ENCODE measurements at places on chromosomes 7 and 10.

DNA sequence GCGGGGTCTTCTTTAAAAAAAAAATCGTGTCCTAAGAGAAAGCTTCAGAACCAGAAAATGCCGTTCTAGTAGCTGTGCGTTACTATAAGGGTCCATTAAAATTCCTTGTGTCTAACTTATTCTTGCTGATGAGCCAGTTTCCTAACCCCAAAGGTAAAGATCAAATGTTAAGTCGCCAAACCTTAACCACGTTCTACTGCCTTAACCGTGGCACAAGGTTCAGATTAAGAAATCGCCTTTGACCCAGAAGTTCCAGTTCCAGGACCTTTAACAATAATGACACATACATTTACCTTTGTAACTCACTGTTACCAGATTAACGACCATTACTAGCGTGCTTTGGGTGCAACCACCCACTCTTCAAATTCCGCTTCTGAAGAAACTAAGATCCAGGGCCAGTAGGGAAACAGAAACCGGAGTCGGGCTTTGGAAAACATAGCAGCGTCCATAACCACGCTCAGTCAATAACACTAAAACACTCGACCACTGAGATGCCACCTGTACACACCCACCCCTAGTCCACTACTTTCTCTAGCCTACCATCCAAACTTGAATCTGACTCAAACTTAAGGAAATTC, 620 bp downstream of the BET1 start:
- peak; percentile 8 for DNase-seq

DNA sequence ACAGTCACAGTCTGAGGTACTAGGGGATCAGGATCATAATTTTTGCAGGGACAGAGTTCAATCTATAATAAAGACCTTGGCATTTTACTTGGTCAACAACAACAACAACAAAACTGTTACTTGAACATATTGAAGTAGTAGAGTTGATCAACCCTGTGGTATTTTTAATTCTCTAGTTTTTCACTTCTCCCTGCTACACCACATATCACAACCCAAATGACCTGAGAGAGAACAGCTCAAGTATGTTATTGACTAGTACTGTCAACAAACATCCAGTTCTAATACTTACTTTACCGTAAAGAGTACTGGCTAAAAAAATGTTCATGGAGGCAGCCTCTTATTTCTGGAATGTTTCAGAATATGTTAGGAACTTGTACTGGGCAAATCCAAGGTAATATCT, 90.5 kb upstream of the FAM3C start:
- no peak for DNase-seq

DNA sequence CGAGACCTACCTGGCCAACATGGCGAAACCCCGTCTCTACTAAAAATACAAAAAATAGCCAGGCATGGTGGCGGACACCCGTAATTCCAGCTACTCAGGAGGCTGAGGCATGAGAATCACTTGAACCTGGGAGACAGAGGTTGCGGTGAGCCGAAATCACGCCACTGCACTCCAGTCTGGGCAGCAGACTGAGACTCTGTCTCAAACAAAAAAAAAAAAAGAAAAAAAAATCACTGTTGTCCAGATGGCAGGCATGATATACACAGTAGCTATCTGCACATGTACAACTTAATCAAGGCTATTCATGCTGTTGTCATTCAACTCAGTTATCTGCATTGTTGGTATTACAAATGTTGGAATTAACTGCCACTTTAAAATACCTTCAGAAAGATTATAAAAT, 55.3 kb downstream of the BRAF start:
- DNase-seq, result no peak

DNA sequence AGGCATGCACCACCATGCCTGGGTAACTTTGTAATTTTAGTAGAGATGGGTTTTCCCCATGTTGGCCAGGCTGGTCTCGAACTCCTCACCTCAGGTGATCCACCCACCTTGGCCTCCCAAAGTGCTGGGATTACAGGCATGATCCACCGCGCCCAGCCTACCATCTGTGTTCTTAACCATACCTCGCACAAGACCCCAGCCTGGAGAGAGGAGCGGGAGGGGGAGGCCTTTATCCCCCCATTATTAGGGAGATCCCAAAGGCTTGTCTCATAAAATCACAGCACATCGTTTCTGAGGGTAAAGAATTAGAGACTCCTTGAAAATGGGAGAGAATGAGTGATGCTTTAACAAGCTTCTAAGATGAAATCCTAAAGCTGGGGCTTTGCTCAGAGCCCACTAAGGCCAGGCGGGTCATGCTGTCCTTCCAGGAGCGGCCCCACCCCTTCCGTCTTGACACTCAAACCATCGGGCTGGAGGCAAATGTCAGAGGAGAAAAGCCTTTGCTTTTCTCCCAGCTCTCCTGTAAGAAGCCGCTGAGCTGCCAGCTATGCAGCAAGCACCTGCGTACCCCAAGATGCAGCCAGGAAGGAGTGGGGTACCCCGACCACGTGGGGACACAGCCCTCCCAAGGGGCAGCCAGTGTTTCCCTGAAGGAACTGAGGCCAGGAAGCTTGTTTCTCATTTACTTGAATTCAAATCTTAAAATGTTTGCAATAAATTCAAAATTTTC, 339.7 kb downstream of the PTPRN2 start:
- DNase-seq, result no peak

- no peak for DNase-seq
Observed at GRCh38 chr7:36763132-36763816, 39.0 kb upstream of the AOAH start.

DNA sequence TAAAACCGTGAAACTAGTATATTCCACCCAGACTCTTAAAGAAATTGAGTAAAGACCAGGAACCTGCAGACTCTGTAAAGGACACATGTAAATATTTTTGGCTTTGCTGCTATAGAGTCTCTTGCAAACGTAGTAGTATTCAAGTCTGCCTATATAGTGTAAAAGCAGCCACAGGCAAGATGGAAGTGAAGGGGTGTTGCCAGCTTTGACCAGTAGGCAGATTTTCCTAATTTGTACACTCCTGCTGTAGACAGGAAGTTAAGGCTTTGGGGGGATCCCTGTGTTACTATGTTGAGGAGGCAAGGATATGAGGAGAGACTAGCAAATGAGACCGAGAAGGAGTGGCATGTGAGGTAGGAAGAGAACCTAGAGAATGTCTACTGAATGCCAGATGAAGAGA, 27.7 kb downstream of the WAC start:
- no peak for DNase-seq

GRCh38 chr7:129949292-129950133, 3.2 kb downstream of the UBE2H start:
- DNase-seq, result no peak

Measured in activated CD4-positive, alpha-beta T cell treated with anti-CD3 and anti-CD28 coated beads, Interleukin-2, amount 50 U/mL, for 48 hours (primary cell).